ENCODE measurements at places on chromosomes 7 and 10.

GRCh38 chr10:17504547-17505245 lies 50.3 kb upstream of the ST8SIA6 start:
- DNase-seq: no peak

- no peak for DNase-seq
Measured at GRCh38 chr10:111747751-111748150, 435.8 kb downstream of the GPAM start.

GRCh38 chr10:61832866-61833481 lies 68.5 kb upstream of the ARID5B start:
- DNase-seq: no peak

DNA sequence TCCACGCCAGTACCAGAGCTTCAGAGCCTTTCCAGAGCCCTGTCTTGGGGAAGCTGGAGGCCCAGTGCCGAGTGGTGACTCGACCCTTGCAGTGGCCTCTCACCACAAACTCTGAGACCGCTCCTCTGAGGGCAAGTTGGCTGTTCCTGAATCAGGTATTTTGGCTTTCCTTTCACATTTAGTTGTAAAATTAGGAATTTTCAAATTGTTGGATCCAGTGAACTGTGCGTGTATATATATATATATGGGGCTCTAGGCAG lies 128.7 kb upstream of the UNC5B start:
- no peak for DNase-seq

- no peak for DNase-seq
Measured at GRCh38 chr7:158264881-158265742, 322.5 kb downstream of the PTPRN2 start.

DNA sequence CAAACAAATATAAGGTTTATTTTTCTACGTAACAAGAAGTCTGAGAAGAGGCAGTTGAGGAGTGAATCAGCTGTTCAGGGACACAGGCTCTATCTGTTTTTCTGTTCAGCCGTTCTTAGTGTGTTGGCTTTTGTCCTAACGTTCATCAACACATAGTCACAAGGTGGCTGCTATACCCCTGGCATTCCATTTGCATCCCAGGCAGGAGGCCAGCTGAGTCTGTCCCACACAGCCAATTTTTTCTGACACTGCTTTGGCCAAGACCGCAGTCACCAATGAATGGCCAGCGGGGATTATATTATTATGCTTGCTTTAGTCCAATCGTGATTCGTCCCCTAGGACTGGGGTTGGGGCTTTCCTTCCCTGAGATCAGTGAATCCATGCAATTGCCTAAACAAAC lies 143.4 kb upstream of the CHST15 start:
- DNase-seq: no peak

DNA sequence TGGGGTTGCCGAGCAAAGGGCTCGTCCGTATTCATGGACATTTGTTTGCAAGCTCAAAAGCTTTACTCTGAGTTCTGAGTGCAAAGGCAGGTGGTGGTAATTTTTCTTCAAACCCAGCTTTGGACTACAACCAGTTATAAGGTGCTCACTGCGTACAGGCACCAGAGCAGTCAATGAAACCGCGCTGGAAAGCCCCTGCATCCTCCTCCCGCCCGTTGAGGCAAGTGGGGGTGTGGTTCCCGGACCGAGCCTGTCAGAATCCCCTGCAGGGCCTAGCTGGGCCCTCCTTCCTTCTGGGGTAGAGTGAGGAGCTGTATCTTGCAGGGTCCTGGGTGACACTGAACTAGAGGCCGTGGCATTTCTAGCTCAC lies 22.3 kb downstream of the AMZ1 start:
- DNase-seq: no peak

DNA sequence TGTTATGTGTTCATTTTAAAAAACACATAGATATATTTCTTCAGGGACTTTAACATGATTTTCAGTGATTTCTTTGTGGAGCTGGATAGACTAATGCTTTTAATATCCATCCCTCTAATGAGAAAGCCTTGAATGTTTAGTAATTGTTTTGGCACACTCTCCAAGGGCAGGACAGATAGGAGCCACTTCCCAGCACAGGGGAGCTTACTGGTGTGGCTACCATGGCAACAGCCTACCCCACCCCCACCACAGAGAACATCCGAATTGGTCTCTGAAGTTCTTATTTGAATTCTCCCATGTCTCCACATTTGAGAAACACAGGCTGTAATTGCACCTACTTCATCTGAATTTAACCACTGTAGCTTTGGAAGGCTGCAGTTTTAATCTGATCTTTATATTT lies 87.7 kb downstream of the PRKG1 start:
- no peak for DNase-seq

- DNase-seq: no peak
Measured at GRCh38 chr10:69904533-69904932, 102.8 kb downstream of the COL13A1 start.

- DNase-seq: no peak
Measured at GRCh38 chr10:107442035-107442505, 277.6 kb upstream of the SORCS1 start.

DNA sequence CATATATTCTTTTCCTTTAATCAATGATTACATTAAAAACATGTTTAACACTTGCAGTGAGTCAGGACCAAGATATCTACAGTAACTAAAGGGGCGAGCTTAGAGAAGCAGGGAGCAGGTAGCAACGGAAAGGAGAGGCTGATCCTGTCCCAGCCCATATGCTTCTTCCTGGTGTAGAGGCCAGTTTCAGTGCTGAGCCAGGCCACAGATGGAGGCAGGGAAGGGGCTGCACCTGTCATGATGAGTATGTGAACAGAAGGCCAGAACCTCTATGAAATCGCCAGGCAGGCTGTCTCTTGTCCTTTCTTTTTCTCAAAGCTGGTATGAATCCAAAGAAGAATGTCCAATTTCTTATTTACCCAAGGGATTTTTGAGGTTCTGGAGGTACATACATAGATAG lies 16.3 kb downstream of the REEP3 start:
- DNase-seq: no peak

DNA sequence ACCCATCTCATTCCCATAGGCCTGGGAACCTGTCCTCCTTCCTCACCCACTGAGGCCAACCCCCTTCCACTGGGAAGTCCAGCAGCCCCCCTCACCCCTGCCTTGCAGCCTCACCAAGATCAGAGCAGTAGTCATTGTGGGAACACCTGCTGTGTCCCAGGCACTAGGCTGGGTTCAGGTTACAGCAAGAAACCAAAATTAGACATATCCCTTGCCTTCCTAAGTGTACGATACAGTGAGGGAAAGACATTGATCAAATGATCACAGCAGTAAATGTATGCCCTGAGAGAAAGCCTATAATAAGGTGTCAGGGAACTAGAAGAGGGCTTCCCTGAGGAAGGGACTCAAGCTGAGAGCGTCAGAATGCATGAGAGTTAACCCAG lies 17.0 kb upstream of the C10orf105 start:
- no peak for DNase-seq

DNA sequence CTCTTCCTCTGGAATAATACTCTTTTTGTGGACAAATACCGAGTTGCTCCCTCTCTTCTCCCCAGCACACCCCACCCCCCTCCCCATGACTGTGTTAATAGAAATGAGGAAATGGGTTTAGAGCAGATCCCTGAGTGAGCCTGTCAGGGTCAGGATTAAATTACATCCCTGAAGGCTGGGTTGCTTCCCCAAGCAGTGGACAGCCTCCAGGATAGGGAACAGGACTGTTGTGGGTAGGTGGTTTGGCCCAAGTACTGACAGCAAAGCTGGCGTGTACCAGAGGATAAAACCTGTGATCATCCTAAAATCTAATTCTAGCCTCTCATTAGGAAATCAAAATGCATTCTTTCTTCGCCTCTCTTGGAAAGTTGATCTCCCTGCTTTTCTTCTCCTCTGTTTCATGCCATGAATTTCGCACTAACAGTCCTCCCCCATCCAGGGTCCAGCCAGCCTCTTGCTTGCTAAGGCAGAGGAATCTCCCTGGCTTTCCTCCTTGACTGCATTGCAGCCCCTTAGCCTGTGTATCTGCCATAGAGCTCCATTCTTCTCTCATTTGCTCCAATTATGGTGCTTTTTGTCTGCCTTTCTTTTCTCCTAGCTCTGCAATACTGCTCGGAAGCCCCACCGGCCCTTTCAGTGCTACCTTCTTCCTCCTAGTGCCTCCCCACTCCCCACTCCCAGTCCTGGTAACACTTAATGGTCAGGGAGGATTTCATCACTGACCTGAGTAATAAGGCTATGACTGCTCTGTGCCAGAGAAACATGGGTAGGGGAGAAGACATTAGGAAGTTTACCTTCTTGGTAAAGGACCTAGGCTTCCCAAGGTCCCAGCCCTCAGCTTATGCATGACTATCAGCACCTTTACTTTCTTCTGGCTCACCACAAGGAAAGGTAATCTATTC lies 8.4 kb downstream of the LRRC4 start:
- DNase-seq: no peak

All from stimulated activated CD8-positive, alpha-beta memory T cell treated with anti-CD3 and anti-CD28 coated beads, Interleukin-4, amount 100 ng/mL, for 4 hours (primary cell).